ENCODE measurements at places on chromosomes 16 and 17.

DNA sequence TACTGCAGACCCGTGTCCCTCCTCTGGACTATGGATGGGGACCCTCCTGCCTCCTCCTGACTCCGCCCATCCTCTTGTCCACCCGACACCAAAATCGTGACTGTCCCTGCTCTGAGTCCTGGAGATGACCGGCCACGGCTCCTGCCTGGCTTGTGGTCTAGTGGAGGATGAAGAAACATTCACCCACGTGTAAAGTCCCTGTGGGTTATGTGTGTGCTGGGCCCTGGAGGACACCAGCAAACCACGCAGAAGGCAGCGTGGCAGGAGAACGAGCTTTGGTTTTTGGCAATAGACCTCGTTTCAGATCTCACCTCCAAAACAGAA, 11.9 kb downstream of the SPNS2 start:
- DNase-seq, result no peak

DNA sequence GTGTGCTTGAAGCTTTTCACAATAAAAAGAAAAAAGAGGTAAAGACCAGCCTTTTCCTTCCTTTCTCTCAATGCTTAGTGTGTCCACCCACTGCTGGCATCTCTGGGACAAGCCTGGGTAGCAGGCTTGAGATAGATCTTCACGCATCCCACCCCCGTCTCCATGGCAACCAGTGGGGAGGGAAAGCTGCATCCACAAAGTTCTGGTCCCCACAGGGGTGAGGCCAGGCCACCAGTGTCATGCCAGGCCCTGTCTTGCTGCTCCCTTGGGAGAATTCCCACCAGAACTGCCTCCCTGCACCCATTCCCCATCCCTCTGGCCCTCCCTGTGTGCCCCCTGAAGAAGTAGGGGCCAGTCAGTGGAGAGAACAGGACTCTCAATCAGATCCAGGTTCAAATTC, 259.9 kb downstream of the MRTFB start:
- peak; percentile 22 for DNase-seq

- DNase-seq, result no peak
Measured at GRCh38 chr16:15856901-15857698, at the start of gene MYH11. Gene MYH11, minus strand, starts transcription at chr16:15857028. Its CDS starts 18,776 bp downstream, at chr16:15838252.

GRCh38 chr16:17970816-17971331, 365.7 kb downstream of the NPIPA8 start:
- DNase-seq, result no peak

GRCh38 chr17:50076591-50077235, 18.4 kb upstream of the PDK2 start:
- DNase-seq, result peak; percentile 78

DNA sequence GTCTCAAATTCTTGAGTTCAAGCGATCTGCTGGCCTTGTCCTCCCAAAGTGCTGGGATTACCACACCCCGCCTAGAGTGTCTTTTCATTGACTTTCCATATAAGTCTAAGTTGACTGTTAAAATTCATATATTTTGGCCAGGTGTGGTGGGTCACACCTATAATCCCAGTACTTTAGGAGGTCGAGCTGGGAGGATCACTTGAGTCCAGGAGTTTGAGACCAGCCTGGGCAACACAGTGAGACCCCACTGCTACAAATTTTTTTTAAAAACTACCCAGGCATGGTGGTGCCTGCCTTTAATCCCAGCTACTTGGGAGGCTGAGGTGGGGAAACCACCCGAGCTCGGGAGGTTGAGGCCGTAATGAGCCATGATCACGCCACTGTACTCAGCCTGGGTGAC, 21.9 kb upstream of the MRC2 start:
- DNase-seq, result no peak

GRCh38 chr16:3988011-3988410, 107.5 kb upstream of the CREBBP start:
- DNase-seq, result no peak

DNA sequence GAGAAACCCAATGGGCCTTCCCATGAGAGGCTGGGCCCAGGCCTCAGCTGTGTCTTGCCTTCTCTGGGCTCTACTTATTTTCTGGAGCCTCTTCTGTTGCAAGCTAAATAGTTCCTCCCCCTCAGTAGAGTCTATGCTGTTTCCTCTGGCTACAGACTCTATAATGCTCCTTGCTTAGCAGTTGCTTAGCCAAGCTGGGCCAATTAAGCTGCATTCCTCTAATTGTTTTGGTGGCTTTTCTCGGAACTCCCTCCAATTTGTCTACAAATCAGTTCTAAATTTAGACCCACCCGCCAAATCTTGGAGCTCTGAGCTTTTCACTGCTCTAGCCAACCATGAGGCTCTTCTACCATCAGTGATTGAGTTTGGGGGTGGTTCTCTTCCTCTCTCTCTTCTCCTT, 302.7 kb upstream of the ASIC2 start:
- DNase-seq, result no peak

DNA sequence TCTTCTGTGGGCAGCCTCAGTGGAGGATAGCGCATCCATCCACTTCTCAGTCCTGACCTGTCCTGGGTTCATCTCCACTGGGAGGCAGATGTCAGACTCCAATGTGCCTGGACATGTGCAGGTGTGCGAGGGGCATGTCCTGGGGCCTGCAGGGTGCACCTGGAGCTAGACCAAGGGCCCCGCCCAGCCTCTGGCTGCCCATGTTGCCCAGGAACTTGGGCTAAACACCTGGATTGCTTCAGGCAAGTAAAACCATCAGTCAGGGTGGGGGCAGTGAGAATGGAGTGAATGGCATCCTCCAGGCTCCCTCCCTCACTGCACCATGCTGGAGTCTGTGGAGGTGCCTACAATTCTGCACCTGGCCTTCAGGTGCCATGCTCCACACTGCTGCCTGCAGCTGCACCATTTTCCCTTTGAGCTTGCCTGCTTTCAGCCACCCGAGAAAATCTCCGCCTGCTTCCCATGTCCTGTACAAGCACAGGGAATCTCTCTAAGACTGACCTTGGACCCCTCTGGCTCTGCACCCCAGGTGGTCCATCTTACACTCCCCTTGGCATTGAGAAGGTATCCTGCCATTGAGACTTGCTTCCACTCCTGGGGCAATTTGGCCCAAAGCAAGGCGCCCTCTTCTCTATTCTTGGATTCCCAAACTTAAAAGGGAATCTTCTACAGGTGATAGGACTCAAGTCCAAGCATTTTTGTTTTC, 2.1 kb upstream of the MFSD6L start:
- no peak for DNase-seq

DNA sequence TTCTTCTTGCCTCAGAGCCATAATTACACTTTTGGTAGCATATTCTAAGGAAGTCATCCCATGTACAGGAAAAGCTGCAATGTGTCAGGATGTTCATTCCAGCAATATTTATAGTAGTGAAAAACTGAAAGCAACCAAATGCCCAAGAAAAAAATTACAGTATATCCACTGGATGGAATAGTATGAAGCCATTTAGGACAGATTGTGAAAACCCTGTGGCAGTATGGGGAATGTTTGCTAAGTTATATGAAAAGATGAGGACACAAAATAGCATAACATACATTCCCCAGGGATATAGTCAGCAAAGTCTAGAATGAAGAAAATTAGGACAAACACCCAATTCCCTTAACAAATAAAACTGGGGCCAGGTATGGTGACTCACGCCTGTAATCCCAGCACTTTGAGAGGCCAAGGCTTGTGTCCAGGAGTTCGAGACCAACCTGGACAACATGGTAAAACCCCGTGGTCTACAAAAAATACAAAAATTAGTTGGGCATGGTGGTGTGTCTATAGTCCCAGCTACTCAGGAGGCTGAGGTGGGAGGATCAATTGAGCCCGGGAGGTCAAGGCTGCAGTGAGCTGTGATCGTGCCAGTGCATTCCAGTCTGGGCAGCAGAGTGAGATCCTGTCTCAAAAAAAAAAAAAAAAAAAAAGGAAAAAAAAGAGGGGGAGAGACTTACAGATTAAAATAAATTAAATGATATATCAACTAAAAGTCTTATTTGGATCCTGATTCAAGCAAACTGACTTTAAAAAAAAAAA, 2.3 kb downstream of the LRRC3C start:
- DNase-seq, result no peak

DNA sequence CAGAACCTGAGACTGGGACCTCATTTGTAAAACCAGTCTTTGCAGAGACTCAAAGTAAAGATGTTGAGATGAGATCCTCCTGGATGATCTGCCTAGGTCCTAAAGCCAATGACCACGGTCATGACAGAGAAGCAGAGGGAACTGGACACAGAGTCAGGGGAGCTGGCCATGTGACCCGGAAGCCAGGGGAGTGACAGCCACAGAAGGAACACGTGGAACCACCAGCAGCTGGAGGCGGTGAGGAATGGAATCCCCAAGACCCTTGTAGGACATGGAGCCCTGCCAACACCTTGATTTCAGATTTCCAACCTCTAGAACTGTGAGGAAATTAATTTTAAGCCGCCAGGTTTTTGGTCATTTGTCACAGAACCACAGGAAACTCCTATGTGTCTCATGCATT, 37.0 kb downstream of the USP22 start:
- no peak for DNase-seq
